ENCODE measurements at places on chromosomes 5 and 9. TPM values are rescaled to one million over a fixed set of nuclear protein-coding genes. Genes with fewer than 3 reads are reported as not detected.

KIAA0825 gene
- 0.09 TPM for total RNA-seq

SPATA31C1 gene
- not detected for total RNA-seq

PRRC1 gene
- 46.5 TPM for total RNA-seq

BARX1 gene
- total RNA-seq = not detected

ANKDD1B gene
- total RNA-seq = not detected

SCGB3A2 gene
- total RNA-seq = not detected

PCDHB11 gene
- not detected for total RNA-seq

GARNL3 gene
- 16.1 TPM for total RNA-seq

SPINK13 gene
- total RNA-seq = not detected

GRCh38 chr9:93216073-93216365 lies 32.1 kb downstream of the WNK2 start:
- no peak for DNase-seq

DNA sequence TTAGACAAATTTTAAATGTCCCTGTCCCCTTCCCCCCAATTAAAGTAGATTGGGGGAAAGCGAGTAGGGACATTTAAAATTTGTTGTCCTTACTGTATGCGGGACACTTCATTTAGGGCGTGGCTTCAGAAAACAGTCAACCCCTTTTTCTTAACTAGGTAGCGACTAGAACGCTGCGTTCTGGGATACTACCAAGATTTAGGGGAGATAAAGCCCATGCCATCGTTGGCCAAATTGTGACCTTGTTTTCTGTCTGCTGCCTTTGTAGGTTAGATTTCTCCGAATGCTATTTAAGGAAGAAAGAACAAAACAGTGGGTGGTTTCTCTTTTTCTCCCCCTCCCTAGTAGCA lies 1.2 kb downstream of the CKS2 start:
- peak; percentile 48 for DNase-seq

- DNase-seq = no peak
Observed at GRCh38 chr9:102986425-102986824, 8.7 kb upstream of the CYLC2 start.

DNA sequence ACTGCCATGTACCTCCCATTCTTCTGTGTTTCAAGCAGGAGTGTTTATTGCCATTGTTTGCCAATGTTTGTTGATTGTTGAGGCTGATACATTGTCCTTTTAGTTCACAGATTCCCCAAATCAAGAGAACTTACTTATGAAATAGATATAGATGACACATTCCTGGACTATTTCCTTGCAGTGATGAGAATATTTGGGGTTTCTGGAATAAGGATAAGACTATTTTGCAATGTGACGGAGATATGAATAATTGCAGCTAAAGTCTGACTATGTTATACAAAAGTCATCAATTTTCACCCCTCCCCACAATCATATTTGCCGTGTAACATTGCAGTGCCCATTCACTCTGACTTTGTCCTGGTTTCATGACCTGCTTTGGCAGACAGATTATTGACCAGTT lies 460.8 kb downstream of the CDH10 start:
- no peak for DNase-seq

GRCh38 chr9:101566904-101567724 lies 27.7 kb downstream of the PPP3R2 start:
- DNase-seq = peak; percentile 33

- DNase-seq = no peak
Observed at GRCh38 chr5:126831156-126831555, 54.2 kb downstream of the LMNB1 start.

DNA sequence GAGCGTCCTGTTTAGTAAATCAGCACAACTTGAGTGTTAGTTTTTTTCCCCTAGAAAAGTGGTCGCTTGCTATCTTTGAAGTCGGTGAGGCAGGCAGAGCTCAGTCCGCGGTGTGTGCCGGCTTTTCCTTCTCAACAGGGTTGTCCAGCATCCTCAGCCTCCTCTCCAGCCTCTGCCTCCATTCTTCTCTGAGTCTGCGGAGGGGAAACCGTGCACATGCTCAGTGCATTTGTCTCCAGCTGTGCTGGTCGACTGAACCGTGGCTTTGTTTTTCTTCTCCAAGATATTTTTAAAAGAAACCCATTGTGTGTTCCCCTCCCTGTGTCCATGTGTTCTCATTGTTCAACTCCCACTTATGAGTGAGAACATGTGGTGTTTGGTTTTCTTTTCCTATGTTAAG lies 25.3 kb downstream of the FAM240B start:
- DNase-seq = no peak

DNA sequence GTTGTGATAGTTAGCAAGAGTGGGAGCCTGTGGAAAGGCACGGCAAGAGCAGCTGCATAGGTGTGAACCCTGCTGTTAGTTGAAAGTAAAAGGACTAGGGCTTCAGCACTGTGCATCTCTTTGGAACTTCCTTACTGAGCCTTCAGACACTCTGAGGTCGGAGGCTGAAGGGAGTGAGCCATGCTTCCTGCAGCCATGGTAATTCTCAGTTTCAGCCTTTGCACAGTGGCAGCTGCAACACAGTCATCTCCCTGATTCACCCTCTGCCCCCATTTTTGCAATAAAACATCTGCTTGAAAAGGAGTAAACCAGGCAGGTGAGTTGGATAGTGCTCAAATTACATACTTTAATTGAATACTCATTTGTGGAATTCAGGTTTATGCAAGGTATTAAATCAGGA lies 6.5 kb upstream of the TLE4 start:
- DNase-seq = peak; percentile 39

DNA sequence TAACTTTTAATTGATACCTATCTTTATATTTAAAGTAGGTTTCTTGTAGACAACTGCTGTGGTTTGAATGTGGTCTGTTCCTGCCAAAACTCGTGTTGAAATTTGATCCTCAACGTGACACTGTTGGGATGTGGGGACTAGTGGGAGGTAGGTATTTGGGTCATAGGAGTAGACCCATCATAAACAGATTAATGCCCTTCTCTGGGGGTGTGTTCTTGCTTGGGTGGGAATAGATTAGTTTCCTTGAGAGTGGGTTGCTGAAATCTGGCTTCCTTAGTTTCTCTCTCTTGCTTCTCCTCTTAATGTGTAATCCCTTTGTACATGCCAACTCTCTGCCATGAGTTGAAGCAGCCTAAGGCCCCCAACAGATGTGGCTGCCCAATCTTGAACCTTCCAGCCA lies 34.6 kb upstream of the IPPK start:
- no peak for DNase-seq

DNA sequence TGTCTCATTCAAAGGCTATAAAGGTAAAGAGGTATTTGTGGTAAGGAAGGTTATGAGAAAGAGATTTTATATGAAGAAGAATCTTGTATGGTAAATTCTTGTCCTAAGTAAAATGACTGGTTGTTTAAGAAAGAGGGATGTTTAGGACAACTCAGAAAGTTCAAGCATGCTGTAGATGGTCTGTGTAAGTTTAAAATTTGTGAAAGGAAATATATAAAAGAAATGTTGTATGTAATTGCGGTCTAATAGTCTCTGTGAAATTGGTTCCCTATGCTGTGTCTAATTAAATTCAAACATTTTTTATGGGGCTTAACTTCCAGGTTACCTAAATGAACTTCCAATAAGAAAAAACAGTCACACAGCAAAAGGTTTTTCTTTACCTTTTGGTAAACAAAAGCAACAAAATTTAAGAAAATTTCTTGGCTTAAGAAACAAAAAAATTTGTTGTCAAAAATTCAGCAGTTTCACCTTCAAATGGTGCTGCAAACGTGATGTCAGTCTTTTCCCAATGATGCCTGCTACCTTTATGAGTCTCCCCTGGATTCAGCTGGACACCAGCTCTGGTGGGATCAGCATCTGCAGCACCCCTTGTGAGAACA lies 83.0 kb upstream of the FCN1 start:
- peak; percentile 58 for DNase-seq

- no peak for DNase-seq
Observed at GRCh38 chr9:126618190-126618584, 4.5 kb downstream of the LMX1B start.

- DNase-seq = no peak
Observed at GRCh38 chr5:97923997-97924396, 741.0 kb upstream of the RIOK2 start.

- no peak for DNase-seq
Observed at GRCh38 chr5:39333104-39333503, 31.2 kb downstream of the C9 start.

GRCh38 chr5:172312286-172312685 lies 28.7 kb upstream of the UBTD2 start:
- DNase-seq = no peak

GRCh38 chr9:122929796-122930354 lies 1.4 kb downstream of the ZBTB26 start:
- no peak for DNase-seq

DNA sequence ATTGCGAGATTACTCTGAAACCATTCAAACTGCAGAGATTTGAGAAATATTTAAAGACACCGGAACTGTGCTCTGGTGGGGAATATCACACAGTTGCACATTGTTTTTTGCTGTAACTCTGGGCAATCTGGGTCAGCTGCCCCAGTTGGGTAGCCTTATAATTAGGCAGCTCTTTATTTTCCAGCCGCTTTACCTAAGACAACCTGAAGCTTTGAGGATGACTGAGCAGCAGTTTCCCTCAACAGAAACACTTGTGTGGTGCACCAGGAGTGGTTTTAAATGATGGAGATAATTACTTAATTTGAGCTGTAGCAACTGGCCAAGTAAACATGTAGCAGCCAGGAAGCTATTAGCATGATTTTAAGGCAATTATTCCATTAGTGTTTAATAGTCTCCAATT lies 2.9 kb downstream of the PLCXD3 start:
- no peak for DNase-seq

DNA sequence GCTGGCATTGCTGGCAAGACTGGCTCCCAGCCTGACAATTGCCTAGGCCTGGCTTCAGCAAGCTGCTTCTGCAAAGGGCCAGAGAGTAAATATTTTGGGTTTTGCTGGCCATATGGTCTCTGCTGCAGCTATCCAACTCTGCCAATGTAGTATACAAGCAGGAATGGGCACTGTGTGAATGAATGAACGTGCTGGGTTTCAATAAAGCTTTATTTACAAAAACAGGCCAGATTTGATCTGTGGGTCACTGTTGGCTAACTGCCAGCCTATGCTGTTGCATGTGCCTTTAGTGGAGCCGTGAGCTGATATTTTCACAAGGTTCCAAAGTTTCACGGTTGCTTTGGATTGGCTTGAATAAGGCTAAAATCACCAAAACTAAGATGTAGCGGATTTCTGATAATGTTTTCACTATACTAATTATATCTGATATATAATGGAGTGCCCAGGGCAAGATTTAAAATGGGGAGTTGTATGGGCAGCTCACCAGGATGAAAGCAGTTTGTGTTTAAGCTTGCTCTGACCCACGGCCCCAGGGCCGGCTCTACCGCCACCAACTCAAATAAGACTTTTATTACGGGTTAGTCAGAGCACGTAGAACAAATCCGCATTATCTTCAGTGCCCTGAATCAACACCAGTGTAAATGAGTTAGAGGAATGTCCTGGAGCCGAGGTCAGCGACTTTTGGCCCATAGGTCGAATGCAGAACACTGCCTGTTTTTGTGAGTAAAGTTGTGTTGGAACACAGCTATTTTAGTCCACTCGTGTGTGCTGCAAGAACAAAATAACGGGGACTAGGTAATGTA lies 98.6 kb upstream of the DAP start:
- no peak for DNase-seq

GRCh38 chr9:125932746-125933455 lies 185.7 kb downstream of the PBX3 start:
- no peak for DNase-seq
